CD14-positive monocyte (primary cell): ENCODE measurements at places on chromosomes 7 and 10. TPM values are rescaled to one million over a fixed set of nuclear protein-coding genes. Genes with fewer than 3 reads are reported as not detected.

DNA sequence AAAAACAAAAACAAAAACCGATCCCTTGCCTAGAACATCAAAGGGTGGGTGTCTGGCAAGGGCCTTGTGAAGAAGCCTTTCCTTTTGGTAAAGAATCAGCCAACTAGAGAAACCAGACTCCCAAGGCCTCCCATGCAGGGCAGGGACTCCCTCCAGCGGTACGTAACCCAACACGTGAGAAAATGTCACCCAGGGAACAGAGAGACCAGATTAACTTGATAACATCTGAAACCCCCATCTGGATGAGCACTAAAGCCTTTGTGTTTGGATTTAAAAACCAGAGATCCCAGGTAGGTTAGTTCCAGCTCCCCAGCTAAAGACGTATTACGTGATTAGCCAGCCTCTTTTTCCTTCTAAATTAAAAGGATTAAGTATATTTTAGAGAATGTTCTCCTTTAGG, 3.0 kb upstream of the HABP2 start:
- no peak for DNase-seq

The MOSPD3 gene
- polyA plus RNA-seq, result 13.3 TPM

The ADGRA1 gene
- polyA plus RNA-seq, result not detected

GRCh38 chr10:22133749-22134624, 83.8 kb downstream of the EBLN1 start:
- DNase-seq, result peak; percentile 20

The FXYD4 gene
- 0.16 TPM in 1 of 2 replicates, not detected in the other for polyA plus RNA-seq

The ZDHHC16 gene
- polyA plus RNA-seq, result 24.1 TPM

DNA sequence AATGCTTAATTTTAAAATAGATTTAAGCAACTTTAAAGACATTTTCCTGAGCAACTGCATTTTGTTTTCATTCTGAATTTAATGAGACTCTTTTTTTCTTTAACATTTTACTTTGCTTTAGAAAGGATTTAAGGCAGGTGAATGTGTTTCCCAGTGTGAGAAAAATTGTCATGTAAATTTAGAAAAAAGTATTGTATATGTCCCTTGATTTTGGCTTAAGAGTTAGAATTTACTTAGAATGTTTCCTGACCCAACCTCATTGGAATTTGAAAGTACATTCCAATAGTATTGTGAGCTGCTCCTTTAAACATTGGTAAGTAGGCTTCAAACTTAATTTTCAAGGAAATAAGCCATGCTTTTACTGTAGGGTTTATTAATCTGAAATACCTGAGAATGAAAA, 110.2 kb downstream of the PTEN start:
- no peak for DNase-seq

- DNase-seq, result no peak
Observed at GRCh38 chr7:22189230-22189629, 167.7 kb downstream of the RAPGEF5 start.

The RET gene
- polyA plus RNA-seq, result 0.08 TPM

The CUBN gene
- polyA plus RNA-seq, result not detected

DNA sequence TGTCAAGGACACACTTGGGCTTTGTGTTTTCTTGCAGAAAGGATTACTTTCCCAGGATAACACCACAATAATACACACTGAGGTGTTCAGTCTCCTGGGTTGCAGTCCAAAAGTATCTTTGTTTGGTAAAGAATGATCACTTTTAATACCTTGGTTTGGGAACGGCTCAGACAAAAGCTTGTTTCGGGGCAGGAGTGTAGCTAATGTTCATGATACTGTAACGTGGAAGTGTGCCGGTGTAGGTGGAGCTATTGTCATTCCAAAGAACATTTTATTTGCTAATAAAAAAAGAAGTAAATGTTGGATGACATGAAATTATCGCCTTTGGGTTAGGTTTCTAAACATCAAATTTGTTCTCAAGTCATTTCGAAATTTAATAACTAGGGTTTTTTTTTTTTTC, 1.2 kb downstream of the EIF4H start:
- DNase-seq, result no peak

The MBL2 gene
- polyA plus RNA-seq, result not detected

The SPDYE2B gene
- polyA plus RNA-seq, result not detected

GRCh38 chr7:18829858-18830285, 287.6 kb downstream of the TWIST1 start:
- no peak for DNase-seq

DNA sequence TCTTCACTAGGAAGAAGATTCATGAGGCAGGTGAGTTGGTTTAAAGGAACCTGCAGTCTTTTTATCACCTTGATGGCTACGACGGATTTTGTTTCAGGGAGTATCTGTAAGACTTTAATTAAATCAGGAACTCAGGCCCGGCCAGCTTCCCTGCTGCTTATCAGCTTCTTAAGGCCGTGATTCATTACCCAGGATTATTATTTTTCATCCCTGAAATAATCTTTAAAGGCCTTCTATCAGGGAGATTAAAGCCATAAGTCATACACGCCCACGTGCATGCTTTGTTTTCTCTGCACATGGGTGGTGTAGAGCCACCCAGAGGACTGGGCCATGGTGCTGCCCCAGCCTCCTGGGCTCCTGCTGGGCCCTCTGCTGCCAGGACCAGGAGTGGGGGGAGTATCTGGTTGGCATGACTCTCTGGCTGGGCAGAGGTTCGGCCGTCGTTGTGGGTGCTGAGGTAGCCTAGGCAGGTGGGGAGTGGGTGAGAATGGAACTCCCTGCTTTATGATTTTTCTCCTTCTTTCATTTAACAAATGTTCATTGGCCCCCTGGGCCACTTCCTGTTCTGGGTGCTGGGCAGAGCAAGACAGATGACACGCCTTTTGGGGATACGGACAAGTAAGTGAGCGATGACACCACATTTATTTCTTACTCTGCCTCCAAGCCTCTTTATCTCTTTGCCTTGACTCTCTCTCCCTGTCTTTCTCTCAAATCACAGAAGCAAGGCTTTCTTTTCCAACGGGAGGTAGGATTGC, 39.0 kb upstream of the PCBD1 start:
- DNase-seq, result no peak

DNA sequence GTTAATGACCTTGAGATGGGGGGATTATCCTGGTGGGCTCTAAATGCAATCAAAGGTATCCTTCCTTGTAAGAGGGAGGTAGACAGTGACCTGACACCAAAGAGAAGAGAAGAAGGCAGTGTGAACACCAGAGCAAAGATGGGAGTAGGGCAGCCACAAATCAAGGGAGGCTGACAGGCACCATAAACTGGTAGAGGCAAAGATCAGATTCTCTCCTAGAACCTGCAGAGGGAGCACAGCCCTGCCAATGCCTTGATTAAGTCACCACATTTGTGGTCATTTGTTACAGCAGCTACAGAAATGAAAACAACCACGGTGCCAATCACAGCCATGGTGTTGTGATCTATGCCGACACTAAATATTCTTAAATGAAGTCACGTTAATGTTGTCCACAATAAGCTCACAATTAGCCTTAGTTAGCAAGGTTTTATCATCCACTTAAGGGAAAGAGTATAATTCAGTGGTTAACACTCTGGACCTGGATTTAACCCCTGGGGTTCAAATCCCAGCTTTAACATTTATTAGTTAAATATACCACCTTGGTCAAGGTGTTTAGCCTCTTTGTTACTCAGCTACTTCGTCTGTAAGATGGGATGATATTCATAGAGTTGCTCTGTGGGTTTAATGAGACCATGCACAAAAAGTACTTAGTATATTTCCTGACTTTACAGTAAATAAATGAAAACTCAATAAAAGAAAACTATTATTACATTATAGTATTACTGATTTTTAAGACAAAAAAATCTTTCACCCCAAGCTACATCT, 70.8 kb downstream of the SGMS1 start:
- DNase-seq, result no peak

The VSTM4 gene
- not detected for polyA plus RNA-seq

The TRIM50 gene
- polyA plus RNA-seq, result not detected in 2 replicates
